Stimulated activated CD8-positive, alpha-beta memory T cell treated with anti-CD3 and anti-CD28 coated beads, Interleukin-4, amount 100 ng/mL, for 1 hour (primary cell): ENCODE measurements at places on chromosomes 1 and 21.
A peak's percentile ranks its signal among the peaks of the same experiment; 100 is the strongest.

DNA sequence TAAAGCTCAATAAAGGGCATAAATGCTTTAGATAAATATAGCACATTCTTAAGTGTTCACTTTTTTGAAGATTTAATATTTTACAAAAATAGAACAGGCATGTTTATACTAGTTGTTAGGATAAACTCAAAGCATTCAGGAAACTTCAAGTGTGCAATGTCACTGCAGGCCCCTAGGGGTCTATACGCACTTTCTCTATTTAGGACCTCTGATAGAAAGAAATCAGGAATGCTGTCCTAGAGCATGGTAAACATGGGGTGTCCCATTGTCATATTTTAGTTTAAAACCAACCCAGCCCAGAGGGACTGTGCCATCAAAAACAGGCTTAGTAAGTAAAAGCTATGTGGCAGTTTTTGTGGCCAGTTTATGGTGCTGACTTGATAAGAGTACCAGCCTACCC is 102.2 kb downstream of the BARHL2 start:
- no peak for DNase-seq

- no peak for DNase-seq
Measured at GRCh38 chr1:156119503-156120209, 5.1 kb downstream of the LMNA start.

- DNase-seq = peak; percentile 29
Measured at GRCh38 chr1:1943834-1944570, 24.9 kb upstream of the TMEM52 start.

DNA sequence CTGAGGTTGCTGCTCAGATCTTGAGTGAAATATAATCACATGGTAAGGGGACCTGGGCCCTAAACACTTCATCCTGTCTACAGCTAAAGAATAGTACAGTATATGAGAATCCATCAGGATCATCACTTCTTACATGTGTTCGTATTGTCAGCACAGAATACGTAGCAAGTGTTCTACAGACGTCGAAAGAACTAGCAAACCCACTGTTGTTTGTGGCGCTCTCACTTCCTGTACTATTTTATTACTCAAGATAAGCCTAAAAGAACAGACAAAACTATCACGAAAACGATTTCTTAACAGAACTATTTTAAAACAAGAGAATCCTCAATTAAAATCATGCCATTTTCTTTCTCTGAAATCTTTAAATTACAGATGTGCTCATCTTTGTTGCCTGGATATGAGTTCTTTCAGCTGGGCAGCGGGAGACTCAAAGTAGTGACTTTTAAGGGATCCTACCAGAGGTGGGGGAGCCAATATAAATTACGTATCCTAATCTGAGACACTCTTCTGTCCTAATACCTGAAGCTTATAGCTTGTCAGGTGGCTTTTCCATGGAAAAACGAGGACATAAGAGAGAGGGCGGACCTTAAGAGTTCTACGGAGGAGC is 724 bp downstream of the ST7L start:
- no peak for DNase-seq

DNA sequence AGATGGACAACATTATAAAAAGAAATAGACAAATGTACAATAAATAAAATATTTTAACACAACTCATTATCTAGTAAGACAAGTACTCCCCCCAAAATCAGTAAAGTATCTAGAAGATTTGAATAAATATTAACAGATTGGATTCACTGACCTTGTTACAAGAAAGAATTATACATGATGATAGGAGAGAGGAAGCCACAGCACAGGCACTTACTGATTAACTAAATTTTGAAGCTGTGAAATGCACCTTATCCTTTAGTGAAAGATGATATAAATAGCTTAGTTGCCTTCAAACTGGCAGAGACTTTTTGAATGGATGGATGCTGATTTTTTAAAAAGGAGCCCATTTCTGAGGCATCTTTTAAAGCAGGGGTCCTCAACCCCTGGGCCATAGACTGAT is 8.5 kb downstream of the CR1 start:
- DNase-seq = no peak

- DNase-seq = no peak
Measured at GRCh38 chr21:36539434-36540150, 59.7 kb upstream of the CLDN14 start.

DNA sequence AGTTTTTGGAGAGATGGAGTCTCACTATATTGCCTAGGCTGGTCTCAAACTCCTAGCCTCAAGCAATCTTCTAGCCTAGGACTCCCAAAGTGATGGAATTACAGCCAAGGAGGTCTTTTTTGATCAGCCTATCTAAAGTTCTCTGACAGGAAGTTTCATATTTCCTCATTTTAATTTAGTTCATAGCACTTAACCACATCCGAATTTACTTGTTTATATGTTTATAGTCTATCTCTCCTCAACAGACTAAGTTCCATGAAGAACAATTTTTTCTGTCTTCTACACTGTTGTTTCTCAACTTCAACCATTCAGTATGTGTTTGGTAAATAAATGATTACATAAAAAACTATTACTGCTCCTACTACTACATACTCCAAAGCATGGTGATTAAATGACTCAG is 47.9 kb downstream of the GON4L start:
- no peak for DNase-seq

GRCh38 chr21:16084776-16085364 is 355.1 kb downstream of the USP25 start:
- no peak for DNase-seq

DNA sequence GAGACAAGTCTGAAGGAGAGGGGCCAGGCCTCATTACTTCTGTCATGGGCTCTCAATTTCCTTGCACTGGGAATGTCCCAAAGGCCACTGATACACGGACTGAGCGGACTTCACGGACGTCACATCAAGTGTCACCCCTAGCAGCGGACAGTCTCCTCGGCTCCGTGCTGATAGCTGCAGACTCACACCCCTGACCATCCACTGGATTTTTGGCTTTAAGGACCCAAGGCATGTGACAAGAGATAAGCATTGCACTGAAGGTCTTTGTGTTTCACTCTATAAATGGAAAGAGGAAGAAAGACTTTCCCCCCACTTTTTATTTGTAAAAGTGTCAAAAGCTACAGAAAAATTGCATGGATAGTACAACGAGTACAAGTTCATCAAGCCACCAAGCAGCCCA is 200.4 kb upstream of the FGGY start:
- no peak for DNase-seq

DNA sequence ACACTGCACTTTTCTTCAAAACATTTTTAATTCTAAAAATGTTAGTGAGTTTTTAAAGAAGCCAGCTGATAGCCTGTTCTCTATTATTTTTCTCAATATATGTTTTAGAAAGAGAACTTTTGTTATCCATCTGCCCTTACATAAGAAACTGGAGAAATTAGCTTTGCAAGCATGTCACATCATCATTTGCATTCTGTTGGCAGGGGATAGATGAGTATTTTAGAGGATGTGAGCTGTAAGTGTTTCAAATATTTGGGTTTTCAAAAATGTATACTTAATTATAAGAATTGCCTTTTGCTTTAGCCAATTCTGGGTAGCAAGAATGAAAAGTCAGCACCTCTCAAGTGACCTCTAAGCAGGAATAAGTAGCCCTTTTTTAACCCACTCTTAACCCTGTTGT is 7.4 kb downstream of the NFIA start:
- no peak for DNase-seq

- DNase-seq = no peak
Measured at GRCh38 chr1:243346468-243346867, 90.6 kb downstream of the SDCCAG8 start.

DNA sequence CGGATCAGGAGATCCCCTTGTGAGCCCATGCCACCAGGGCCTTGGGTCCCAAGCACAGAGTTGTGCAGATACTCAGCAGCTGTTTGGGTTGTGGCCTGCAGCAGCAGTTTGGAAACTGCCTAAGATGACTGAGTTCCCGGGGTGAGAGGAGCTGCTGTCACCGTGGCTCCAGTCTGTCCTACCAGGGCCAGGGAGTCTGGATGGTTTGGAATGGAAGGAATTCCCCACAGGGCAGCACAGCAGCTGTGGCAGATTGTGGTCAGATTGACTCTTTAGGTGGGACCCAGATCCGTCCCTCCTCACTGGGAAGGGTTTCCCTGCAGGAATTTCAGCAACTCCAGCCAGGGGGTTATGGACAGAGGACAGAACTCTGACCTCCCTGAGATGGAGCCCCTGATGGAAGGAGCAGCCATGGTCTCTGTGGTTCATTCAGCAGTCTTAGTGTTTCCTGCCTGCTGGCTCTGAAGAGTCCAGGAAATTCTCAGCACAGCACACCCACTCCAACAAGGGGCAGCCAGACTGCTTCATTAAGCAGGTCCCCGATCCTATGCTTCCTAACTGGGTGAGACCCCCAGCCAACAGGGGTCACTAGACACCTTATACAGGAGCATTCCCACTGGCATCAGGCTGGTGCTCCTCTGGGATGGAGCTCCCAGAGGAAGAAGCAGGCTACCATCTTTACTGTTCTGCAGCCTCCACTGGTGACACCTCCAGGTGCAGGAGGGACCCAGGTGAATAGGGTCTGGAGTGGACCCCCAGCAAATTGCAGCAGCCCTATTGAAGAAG is 51.5 kb upstream of the TNFSF4 start:
- DNase-seq = no peak

- DNase-seq = no peak
Measured at GRCh38 chr1:171881442-171881841, 40.1 kb downstream of the DNM3 start.

DNA sequence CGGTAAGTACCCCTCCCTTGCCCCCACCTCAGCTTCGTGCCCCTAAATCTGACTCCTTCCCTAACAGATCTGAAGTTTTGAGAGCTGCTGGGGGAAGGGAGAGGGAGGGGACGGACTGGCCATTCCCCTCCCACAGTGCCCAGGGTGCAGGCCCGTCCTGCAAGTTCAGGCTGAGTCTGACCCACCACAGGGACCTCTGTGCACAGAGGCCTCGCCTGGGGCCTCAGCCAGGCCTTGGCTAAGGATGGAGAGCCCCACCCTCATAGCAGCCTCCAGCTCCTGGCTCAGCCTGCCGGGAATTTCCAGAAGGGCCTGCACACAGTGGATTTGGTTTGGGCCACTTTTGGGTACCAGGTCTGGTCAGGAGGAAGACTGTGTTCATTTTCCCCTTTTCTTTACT is 31.2 kb upstream of the TNFRSF1B start:
- no peak for DNase-seq

GRCh38 chr1:104699433-104699832 is 949.7 kb downstream of the AMY1C start:
- no peak for DNase-seq

DNA sequence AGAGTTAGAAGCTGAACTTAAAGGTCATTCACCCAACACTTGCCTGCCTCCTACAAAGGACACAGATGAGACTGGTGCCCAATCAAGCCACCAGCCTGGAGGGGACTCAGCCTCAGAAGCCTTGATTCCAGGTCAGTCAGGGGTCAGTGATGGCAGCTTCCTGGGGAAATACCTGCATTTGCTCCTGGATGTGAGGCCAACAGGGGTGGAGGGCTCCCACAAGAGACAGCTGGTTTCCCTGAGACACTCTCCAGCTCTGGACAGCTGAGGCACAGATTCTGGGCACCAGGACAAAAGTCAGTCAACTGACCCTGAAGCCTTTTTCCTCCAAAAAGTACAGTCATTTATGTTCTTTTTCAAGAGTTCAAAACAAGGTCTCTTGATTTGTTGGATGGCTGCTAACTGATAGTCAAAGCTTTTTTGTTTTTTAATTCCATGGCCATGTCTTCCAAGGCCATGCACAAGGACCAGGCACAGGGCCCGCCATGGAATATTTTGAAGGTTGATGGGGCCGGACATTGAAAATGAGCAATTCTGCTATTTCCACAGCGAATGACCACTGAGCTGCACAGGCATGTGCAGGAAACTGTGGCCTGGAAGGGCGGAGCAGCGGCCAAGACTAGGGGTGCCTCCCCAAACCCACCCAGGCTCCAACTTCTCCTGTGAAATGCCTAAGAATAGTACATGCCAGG is 1.8 kb downstream of the C2CD2 start:
- DNase-seq = no peak

DNA sequence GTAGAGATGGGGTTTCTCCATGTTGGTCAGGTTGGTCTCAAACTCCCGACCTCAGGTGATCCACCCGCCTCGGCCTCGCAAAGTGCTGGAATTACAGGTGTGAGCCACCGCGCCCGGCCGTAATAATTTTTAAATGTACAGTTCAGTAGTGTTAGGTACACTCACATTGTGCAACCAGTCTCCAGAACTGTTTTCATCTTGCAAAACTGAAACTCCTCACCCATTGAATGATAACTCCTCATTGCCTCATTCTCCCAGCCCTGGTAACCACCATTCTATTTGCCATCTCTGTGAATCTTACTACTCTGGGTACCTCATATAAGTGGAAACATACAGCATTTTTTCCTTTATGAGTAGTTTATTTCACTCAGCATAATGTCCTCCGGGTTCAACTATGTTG is 3.4 kb downstream of the NLRP3 start:
- no peak for DNase-seq

DNA sequence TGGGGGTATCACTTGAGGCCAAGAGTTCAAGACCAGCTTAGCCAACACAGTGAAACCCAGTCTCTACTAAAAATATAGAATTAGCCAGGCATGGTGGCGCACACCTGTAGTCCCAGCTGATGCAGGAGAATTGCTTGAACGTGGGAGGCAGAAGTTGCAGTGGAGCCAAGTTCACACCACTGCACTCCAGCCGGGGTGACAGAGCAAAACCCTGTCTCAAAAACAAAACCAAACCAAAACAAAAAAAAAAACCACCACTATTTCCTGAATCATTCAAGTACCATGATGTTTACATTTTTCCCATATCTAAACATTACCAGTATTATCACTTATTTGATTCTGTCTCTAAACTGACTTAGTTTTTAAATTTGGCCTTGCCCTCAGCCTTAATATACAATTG is 29.5 kb downstream of the TUT4 start:
- no peak for DNase-seq

DNA sequence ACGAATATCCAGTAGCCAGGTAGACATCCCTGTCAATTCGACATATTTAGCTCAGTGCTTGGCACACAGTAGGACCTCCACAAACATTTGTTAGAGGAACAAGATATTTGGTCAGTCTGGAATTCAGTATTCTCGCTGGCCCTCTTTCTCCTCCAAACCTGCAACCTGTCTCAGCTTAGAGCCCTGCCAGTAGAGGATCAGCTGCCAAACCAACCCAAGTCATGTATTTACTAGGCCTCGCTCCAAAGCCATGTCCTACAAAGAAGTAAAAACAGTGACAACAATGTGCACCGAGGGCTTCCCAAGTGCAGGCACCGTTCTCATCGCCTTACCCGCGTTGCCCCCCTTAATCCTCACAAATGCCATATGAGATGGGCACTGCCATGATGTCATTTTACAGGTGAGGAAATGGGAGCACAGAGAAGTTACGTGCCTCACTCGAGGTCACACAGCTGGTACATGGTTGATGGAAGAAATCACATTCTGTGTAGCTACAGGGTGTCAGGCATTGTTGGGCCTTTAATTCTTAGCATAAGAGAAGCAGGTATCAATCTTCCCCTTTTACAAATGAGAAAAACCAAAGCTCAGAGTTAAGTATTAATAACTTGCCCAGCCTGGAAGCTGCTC is 26.0 kb upstream of the CDCA8 start:
- no peak for DNase-seq

DNA sequence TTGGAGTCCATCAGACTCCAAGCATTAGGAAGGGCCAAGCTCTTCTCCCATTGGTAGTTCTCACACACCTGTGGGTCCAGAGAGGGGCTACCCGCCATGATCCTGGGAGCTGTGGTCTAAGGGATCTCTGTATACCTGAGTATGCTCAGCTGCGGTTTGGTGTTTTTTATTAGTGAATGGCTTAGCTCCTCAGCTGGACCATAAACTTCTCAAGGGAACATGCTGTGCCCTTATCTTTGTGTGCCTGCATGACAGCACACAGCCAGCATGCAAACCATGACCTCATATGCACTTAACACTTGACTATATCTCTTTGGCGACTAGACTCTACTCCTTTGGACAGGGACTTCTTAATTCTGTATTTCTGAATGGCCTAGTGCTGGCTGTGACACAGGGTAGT is 94.5 kb downstream of the CD58 start:
- no peak for DNase-seq

- no peak for DNase-seq
Measured at GRCh38 chr1:20359451-20360330, 69.0 kb downstream of the VWA5B1 start.
